Fibroblast of skin of left biceps (primary cell): ENCODE measurements at places on chromosomes 3 and 15.
A peak's percentile ranks its signal among the peaks of the same experiment; 100 is the strongest.

DNA sequence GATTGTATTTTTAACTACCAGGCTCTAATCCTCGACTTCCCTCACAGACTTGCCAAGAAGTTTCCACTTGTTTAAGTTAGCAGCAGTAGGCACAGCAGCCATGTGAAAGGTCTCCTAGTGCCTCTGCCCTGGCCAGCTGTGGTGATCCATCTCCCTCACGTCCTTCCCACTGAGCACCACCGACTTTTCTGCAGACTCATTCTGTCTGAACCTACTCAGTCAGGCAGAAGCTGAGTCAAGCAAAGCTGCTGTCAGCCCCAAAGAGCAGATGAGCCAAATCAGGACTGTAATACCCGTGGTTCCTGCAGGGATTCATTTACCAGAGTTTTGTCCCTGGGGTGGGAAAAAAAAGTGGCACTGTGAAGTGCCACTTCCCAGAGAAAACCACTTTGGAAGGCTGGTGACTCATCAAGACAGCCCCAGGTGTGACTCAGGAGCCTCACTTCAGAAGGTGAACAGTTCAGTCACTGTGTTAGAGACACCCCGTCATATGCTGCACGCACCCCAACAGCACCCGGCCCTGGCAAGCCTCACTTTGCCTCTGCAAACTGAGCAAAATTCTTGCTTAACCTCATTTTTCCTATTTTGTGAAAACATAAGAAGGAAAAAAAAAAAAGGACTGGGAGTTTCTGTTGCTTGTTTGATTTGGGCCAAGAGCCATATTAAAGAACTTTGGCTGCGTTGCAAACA, 76.0 kb downstream of the WWTR1 start:
- no peak for DNase-seq

GRCh38 chr3:48715174-48715800, 1.7 kb downstream of the IP6K2 start:
- DNase-seq = no peak

- DNase-seq = no peak
Measured at GRCh38 chr3:23669541-23670255, 136.1 kb upstream of the UBE2E1 start.

DNA sequence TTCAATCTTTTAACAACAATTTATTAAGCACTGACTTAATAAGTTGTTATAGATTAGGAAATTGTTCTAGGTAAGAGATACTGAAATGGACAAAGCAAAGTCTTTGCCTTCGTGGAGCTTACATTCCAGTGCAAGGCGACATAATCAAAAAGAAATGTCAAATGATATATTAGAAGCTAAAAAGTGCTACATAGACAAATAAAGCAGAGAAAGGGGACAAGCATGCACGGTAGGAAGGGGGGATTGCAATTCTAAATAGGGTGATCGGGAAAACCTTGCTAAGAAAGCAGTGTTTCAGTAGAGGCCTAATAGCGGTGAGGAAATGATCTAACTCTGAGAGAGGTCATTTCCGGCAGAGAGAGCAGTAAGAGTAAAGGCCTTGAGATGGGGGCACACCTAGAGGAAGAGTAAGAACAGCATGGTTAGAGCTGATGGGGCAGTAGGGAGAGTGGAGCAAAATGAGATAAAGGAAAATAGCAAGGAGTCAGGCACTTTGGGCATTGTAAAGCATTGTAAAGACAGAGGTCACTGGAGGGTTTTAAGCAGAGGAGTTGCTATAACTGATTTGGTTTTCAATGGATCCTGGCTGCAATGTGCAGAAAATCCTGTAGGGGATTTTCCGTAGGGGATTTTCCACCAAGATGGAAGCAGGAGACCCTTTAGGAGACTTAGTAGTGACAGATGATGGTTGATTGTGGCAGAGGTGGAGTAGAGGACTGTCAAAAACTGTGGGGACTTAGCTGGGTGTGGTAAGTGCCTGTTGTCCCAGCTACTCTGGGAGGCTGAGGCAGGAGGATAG, 71.7 kb upstream of the CFAP20DC start:
- no peak for DNase-seq

DNA sequence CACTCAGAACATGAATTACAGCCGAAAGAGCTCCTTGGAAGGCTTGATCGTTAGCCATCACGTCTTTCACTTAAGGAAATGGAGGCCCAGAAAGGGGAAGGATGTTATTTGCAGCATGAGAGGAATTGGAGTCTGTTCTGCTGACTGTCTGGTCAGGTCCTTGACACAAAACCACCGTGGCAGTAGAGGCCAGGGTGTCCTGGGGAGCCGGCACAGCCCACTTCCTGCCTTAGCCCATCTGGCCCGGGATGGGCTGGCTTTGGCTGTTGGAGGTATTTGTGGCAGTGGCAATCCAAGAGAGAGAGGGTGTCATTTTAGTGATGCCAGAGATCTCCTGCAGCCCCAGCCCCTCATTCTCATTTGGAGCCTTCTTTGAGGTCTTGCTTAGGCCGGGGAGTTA, 37.4 kb downstream of the ST6GAL1 start:
- DNase-seq = no peak

DNA sequence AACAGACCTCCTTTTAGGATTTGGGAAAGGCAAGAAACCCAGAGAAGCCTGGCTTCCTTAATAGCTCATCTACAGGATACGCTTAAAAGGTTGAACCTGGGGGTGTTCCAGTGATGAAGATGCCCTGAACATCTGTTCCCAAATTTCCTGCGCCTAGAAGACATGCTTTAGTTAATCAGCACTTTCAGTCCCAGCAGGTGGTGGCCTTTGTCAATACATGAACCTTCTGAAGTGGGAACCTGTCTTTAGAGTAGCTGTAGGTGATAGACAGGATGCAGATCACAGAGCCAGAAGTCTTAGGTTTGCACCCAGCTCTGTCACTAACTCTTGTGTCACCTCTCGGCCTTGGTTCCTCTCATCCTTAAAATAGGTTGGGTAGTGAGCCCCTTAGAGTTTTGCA, 149.7 kb upstream of the SYNPR start:
- DNase-seq = no peak

GRCh38 chr3:146036281-146036680, 124.7 kb downstream of the PLOD2 start:
- no peak for DNase-seq

GRCh38 chr15:48674876-48675275, 29.4 kb upstream of the FBN1 start:
- DNase-seq = no peak

DNA sequence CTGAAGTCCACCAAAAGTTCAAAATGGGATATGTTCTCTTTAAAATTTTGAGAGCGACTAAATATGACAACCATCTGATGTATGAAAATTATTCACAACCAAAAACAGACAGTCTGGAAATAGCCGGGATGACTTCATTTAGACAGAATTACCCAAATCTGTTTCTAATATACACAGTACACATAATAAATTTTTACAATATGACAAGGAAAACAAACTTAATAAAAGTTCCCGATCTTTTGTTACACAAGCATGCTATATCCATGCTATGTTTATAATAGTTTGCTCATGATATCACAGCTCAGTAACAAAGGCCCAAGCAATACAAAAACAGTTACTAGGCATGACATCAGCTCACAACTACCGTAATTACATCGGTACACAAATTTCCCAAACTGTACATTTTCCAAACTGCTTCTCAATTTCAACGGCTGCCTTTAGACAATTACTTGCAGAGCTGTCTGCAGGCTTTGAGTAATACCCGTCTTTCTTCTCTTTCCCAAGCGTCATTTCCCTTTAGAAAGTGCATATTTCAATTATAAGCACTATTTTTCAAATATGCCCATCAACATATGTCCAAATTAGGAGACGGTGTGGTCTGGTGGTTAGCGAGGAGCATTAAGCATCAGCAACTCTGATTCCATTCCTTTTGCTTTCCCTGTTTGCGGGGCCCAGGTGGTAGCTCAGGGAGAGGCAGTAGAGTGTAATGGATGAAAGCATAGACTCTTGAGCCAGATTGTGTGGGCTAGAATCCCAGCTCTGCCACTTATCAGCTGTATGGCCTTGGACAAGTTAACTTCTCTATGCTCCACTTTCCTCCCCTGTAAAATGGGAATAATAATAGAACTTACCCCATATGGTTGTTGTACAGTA, 481.2 kb downstream of the FOXP1 start:
- DNase-seq = peak; percentile 98

DNA sequence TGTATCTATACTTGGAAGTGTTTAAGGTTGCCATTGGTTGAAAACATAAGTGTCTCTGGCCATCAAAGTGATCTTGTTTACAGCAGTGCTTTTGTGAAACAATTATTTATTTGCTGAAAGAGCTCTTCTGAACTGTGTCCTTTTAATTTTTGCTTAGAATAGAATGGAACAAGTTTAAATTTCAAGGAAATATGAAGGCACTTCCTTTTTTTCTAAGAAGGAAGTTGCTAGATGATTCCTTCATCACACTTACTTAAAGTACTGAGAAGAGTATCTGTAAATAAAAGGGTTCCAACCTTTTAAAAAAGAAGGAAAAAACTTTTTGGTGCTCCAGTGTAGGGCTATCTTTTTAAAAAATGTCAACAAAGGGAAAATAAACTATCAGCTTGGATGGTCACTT, 19.7 kb downstream of the B3GNT5 start:
- DNase-seq = no peak

- DNase-seq = no peak
Measured at GRCh38 chr3:9151240-9151639, 98.2 kb downstream of the SRGAP3 start.

GRCh38 chr15:89335298-89336041, 846 bp upstream of the POLG start:
- no peak for DNase-seq

GRCh38 chr3:195129644-195130492, 141.1 kb downstream of the XXYLT1 start:
- DNase-seq = no peak
